Kidney glomerular epithelial cell (primary cell): ENCODE measurements at places on chromosomes 5 and 9.
A peak's percentile ranks its signal among the peaks of the same experiment; 100 is the strongest.

GRCh38 chr5:169289520-169289919, 11.4 kb downstream of the SLIT3 start:
- no peak for DNase-seq

GRCh38 chr5:100855937-100856430, 47.1 kb downstream of the ST8SIA4 start:
- DNase-seq = no peak

DNA sequence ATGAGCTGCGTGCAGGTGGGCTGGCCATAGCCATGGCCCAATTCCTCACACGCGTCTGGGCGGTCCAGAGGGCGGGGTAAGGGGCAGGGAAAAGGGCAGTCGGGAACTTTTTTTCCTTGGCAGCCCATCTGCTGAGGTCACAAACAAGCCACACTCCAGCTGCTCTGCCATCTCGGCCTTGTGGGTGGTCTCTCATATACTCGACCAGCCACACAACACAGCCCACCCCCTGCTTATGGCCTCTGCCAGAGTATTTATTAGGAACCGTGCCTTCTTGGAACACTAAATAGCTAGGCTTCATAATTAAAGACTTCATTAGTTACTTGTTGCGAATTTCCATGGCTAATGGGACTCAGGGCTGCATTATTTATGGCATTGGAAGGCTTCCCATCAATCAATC, 98.5 kb upstream of the LHFPL2 start:
- DNase-seq = no peak

DNA sequence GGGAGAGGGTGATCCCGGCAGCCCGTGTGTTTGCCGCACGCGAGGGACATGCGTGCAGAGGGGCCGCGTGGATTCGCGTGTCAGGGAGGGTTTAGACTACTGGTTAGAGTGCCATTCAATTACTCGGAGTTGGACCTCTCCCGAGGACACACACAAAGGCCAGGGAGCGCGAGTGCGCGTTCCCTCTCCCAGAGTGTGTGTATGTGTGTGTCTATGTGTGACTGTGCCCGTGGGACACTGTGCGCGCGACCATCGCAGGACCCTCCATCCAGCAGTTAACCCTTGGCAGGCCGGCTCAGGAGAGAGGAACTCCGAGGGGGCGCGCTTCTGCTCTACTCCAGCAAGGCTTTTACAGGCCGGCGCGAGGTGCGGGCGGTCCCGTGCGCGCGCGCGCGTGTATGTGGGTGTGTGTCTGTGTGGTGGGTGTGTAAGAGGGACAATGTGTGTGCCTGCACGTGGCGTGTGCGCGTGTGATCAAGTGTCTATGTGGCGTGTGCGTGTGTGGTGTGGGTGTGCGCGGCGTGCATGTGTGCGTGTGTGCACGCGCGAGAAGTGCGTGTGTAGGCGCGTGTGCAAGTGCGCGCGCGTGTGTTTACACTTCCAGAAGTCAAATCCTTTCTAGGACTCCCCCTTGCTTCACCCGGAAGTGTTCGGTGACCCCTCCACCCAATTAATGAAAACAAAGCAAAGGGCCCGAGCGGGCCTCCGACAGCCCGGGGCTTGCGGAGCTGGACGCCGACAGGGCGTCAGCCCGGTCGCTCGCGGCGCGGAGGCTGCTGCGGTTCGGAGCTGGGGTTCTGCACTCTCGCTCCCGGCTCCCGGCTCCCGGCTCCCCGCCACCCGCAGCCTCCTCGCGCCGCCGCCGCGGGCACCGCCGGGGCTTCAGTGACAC, 75.3 kb upstream of the TBCA start:
- no peak for DNase-seq

DNA sequence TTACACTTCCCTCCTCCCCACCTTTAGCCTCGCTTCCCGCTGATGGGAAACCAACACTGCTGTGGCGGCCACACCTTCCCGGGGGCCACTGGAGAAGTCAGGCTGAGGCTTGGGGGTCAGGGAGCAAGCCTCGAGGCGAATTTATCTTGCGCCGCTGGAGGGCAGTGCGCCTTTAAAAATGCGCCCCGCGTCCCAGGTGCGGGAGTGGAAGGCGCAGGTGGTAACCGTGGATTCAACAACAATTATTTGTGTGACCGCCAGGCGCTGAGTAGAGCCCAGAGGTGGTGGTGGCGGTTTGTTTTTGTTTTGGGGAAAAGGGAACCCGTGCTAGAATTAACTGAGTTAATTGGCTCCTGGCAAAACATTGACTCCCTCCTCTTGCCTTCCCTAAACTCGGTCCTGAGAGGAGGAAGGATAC, 1.1 kb downstream of the CFAP77 start:
- peak; percentile 14 for DNase-seq

DNA sequence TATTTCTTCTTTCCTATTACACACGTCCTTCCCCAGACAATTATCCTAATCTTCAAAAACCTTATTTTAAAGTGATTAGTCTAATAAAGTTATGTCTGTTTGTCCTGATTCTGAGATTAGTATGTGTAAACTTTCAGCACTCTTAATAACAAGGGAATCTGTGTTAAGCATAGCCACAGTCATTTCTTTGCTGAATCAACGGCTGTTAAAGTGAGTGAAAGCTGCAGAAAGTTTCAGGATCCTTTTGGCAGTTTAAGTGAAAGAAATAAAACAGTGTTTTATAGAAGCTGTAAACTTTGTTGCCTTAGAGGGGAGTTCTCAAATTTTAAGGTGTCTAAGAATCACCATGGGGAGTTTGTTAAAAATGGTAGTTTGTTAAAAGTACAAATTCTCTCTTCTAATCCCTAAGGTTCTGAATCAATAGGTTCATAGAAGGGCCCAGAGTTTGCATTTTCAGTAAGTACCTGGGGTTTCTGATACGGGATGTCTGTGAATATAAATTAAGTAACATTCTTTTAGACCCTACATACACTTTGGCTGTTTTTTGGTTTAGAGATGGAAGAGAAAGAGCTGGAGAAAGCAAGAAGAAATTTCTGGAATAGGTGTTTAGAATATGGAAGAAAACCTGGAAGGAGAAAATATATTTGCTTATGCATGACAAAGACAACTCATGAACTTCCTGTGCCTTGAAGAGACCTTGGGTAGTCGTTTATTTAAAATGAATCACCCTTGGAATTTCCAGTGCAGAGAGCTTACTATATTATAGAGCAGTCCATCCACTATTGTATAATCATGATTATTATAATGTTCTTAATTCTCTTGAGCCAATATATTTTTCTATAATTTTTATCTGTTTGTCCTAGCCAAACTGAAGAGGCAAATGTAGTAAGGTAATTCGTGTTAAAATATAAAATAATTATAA, 45.7 kb downstream of the SCAMP1 start:
- peak; percentile 49 for DNase-seq

GRCh38 chr9:70218767-70219166, 40.0 kb upstream of the SMC5 start:
- no peak for DNase-seq

GRCh38 chr9:29714860-29715259, 2141.6 kb upstream of the C9orf72 start:
- no peak for DNase-seq

GRCh38 chr5:159199780-159200179, 9.6 kb downstream of the RNF145 start:
- no peak for DNase-seq

GRCh38 chr9:35798658-35799374, 7.4 kb downstream of the NPR2 start:
- peak; percentile 37 for DNase-seq

DNA sequence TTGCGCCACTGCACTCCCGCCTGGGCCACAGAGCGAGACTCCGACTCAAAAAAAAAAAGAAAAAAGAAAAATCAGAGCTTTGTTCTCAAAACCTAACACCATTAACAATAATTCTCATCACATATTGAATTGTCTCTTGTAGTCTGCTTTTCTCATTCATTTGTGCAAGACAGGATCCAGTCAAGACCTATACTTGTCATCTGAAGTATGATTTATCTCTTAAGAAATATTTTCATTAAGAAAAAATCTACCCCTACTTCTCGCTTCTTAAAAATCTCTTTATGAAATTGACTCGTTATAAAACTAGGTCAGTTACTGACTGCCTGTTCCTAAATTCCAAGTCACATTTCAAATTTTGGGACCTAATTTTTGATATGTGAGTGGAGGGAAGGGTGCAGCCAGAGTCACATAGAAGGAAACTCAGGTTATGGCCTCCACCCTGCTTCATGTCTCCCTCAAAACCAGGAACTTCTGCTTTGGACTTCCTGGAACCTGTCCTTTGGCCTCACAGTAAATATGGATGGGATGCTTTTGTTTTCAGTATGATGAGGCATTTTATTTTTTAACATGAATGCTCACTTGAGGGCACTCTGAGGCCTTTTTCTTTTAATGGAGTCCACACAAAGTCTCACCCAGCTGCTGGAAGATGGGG, 18.9 kb downstream of the ZNF169 start:
- DNase-seq = no peak

- peak; percentile 54 for DNase-seq
These were observed 607 bp downstream of the PRELID2 start for GRCh38 chr5:145834554-145834916.

- no peak for DNase-seq
These were observed 111.9 kb upstream of the FST start for GRCh38 chr5:53368516-53368915.

DNA sequence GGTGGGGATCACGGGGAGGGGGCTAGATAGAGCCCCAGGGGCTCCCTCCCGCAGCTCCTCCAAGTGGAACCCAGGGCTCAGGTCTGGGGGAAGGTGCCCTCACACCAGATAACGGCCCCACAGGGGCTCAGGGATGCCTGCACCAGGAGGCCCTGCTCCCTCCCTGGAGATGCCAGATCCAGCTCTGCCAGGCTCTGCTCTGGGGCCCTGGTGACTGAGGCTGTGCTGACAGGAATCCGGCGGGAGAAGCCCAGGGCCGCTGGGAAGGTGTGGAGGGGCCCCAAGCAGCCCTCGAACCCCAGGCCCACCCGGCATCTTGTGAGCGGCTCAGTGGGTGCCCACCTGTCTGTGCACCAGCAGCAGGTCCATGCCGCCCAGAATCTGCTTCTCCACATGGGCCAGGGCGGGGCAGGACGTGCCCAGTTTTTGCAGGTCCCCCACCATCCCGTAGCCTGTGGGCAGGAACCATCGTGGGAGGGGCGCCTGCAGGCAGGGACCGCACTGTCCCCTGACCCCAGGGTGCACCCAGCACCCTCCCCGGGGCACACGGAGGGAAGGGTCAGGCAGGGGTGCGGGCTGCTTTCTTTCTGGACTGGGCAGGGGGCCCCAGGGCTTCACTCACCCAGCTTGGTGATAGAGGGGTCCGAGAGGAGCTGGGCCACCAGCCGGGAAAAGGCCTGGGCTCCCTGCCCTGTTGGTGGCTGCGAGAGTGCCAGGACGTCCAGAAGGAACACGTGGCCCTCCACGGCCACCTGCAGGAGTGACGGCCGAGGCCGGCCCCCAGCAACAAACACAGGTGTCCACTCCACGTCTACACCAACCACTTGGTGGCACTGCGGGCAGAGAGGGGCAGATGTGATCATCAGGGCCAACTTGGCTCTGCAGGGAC, 48.9 kb upstream of the NRARP start:
- no peak for DNase-seq

DNA sequence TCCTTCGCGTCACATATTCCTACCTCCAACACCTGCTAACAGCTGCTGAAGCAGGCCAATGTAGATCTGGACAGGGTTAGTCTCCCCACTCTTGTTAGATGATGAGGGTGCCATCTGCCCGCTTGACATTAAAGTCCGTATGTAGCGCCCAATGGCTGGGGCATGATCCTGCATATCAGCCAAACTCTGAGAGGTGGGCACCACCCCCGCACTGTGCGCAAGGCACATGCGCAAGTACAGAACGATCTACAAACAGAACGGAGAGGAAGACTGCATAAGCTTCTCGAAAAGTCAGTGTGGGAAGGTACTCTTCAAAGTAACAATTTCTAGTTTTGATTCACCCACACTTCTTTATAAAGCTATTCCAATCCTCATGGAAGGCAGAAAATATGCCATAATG, 69.8 kb downstream of the ECPAS start:
- DNase-seq = no peak

DNA sequence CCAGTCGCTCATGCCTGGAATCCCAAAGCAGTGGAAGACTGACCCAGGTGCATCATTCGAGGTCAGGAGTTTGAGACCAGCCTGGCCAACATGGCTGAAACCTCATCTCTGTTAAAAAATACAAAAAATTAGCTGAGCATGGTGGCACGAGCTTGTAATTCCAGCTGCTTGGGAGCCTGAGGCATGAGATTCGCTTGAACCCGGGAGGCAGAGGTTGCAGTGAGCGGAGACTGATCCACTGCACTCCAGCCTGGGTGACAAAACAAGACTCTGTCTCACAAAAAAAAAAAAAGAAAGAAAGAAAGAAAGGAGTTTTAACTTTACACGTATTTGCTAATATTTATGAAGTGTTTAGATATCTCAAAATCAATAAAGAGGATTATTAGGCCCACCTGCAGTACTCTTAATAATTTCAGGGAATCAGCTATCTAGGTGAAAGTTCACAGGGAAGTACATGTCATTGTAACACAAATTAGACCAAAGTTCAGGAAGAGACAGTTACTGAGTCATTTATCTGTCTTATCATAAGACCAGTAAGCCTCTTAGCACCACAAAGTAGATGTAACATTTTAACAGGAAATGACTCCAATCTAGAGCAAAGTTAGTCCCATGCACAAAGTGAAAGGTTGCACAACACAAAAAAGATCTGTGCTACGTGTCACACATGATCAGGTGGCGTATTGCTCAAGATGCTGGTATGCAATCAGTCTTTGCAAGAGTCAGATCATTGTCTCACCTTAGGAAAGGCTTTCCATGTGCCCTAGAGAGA, 34.1 kb upstream of the PLIN2 start:
- peak; percentile 94 for DNase-seq

- DNase-seq = no peak
These were observed 1243.0 kb upstream of the CDH9 start for GRCh38 chr5:28281351-28281750.

GRCh38 chr9:37337301-37337890, 85.1 kb upstream of the GRHPR start:
- DNase-seq = no peak

DNA sequence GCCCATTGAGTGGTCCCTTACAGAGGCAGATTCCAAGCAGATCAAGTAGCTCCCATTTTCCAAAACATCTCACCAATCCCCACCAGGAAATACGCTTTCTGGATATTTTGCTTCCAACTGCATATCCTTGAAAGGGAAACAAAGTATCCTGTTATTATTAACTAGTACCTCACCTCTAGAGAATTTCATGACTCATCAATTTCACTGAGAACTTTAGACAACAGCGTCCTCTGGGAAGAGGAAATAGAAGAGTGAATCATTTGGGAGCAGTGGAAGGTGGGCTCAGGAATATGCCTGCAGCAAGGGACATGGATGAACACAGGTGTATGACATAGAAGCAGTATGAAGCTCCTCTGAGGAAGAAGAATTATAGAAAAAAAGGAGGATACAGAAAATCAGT, 186.7 kb downstream of the MARCHF11 start:
- peak; percentile 89 for DNase-seq

GRCh38 chr5:55800924-55801323, 50.2 kb upstream of the IL31RA start:
- DNase-seq = no peak

DNA sequence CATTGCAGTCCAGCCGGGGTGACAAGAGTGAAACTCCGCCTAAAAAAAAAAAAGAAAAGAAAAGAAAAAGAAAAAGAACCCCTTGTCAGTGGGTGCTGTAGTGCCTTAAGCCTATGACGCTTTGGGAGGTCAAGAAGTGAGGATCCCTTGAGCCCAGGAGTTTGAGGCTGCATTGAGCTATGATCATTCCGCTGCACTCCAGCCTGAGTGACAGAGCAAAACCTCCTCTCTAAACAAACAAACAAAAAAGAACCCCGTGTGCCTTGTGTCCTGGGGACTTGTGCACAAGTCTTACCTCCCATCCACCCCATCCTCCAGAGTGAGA, 33.5 kb upstream of the STXBP1 start:
- DNase-seq = no peak
